ENCODE measurements at places on chromosomes 16 and 17. TPM values are rescaled to one million over a fixed set of nuclear protein-coding genes. Genes with fewer than 3 reads are reported as not detected.
A peak's percentile ranks its signal among the peaks of the same experiment; 100 is the strongest.

DNA sequence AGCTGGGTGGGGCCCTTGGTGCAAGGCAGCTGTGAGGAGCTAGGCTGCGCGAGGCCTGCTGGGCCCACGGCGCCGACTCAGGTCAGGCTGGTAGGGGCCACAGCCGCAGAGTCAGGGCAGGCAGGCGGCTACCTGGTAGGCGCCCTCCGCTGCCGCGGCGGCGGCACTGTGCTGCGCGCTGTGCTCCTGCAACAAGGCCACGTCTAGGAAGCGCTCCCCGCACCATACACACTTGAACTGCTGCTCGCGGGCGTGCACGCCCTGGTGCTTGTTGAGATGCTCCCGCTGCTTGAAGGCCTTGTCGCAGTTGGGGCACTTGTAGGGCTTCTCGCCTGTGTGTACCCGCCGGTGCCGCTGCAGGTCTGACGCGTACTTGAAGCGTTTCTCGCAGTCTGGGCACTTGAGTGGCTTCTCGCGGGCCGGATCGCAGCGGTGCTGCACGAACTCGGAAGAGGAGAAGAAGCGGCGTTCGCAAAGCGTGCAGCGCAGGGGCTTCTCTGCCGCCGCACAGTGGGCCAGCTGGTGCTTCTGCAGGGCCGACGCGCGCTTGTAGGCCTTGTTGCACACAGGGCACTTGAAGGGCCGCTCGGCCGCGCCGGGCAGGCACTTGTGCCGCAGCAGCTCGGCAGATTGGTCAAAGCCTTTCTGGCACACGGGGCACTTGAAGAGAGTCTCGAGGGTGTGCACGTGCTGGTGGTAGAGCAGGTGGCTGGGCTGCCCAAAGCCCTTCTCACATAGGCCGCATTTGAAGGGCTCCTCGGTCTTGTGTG is 3.9 kb downstream of the ZNF319 start:
- no peak overlapping the region for H3K4me3 ChIP-seq
- peaks cover 49% of the 10 kb centered on the region for H3K4me1 ChIP-seq
- DNase-seq: no peak
- H3K27me3 ChIP-seq: no peaks in the 10 kb centered on the region

DNA sequence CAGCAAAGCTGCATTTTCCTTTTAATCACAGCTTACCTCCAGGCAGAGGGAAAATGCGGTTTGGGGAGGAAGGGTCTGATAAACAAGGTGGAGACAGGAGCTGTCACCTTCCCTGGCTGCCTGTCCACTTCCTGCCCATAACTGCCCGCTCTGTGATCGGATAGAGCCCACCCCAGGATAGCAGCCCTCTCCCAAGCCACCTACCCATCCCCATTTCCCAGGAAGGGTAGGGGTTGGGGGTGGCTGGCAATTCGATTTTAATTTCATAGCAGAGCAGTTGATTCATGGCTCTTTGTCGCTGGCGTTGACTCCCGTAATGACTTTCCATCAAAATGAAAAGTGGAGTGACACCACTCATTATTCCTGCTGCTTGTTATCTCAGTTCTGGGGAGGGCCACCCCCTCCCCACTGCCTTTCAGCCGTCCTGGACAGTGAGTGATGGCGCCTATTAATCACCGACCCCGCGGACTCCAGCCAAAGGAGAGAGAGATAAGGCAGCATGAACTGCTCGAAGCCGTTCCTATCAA is 11.2 kb downstream of the CDK5RAP3 start:
- no peak for DNase-seq
- H3K27me3 ChIP-seq: no peaks in the 10 kb centered on the region
- no peak overlapping the region for H3K27ac ChIP-seq

DNA sequence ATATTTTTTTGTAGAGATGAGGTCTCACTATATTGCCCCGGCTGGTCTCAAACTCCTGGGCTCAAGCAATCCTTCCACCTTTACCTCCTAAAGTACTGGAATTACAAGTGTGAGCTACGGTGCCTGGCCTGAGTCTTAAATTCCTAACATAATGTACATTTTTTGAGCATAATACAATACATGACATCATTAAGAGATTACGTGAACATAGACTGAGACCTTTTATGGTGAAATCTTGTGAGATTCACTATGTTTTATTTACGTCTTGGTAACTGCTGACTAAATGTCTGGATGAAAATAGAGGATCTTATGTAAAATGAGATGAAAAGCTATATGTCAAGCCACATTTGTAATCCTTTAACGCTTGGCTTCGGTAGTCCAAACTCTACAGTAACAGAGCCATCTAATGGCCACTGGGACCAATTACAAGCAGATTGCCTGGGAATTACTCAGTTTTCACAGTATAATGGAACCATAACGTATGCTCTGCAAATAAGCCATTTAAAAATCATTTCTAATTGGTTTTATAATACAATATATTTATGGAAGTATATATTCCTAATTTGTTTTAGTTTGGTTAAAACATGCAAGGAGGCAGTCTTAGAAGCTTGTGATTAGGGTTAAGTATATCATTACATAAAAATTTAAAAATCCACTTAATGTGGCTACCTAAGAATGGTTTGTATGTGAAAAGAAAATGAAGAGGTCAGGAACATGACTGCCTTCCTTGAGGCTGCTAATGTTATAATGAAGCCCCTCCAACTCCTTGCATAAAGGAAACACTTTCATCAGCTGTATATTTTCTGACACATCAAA is 8.1 kb upstream of the EFCAB13 start:
- H3K27ac ChIP-seq: no peak overlapping the region
- no peaks in the 10 kb centered on the region for H3K36me3 ChIP-seq
- DNase-seq: no peak
- H3K27me3 ChIP-seq: no peaks in the 10 kb centered on the region
- H3K4me3 ChIP-seq: no peak overlapping the region
- no peaks in the 10 kb centered on the region for H3K4me1 ChIP-seq

TLCD1 gene
- 2.0 TPM for total RNA-seq

- no peak for DNase-seq
- H3K27me3 ChIP-seq: no peaks in the 10 kb centered on the region
- H3K36me3 ChIP-seq: no peaks in the 10 kb centered on the region
- no peak within 1 kb of the TSS for H3K27ac ChIP-seq
Observed at GRCh38 chr17:73644145-73645049, at the start of gene SDK2. TSS of gene SDK2 (minus strand) at chr17:73644445. CDS start at chr17:73644088, 357 bp downstream.

DNA sequence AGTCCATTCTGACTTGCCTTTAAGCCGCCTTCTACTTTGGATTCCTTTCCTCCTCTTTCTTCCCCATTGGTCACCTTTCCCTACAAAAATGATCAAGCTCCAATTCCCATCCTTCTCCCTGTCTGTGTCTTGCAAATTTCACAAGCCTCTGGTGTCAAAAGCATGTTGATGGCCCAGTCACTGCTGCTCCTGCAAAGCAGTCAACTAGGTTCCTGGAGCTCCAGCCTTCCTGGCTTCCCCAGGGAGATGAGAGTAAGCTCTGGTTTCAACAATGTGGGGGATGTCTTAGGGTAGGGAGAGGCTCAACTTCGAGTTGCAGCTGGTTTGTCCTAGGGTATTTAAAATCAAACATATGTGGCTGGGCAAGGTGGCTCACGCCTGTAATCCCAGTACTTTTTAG is 36.1 kb upstream of the HELZ start:
- no peaks in the 10 kb centered on the region for H3K4me1 ChIP-seq
- H3K27ac ChIP-seq: no peak overlapping the region
- H3K27me3 ChIP-seq: no peaks in the 10 kb centered on the region
- DNase-seq: no peak
- no peaks in the 10 kb centered on the region for H3K36me3 ChIP-seq

DNA sequence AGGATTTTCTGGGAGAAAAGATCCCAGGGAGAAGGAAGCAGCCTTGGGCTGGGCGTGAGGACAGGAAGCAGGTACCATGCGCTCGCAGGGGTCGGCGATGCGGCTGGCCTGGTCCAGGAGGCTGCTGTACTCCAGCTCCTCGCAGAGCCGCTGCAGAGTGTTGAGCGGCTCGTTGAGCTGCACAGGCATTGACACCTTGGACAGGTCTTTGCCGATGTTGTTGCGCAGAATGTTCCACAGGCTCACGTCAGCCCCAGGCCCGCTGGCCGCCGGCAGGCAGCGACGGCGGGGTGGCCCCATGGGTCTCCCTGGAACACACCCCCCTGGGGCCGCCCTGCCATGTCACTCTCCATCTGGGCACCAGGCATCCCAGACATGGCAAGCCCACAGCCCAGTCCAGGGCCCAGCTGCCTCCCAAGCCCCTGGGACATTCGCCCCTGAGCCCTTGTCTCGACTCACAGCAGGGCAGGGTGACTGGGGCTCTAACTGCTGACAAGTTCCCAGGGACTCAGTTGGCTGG is 8.0 kb downstream of the OSBPL7 start:
- H3K36me3 ChIP-seq: peaks cover 31% of the 10 kb centered on the region
- DNase-seq: no peak
- H3K4me3 ChIP-seq: no peak overlapping the region
- H3K27me3 ChIP-seq: no peaks in the 10 kb centered on the region
- peaks cover 49% of the 10 kb centered on the region for H3K4me1 ChIP-seq

- peak overlapping the region; percentile 53 for H3K27ac ChIP-seq
- no peaks in the 10 kb centered on the region for H3K36me3 ChIP-seq
- peaks cover 42% of the 10 kb centered on the region for H3K4me1 ChIP-seq
- peak; percentile 59 for DNase-seq
- peak overlapping the region; percentile 22 for H3K4me3 ChIP-seq
Observed at GRCh38 chr16:51151961-51152663, 1.0 kb upstream of the SALL1 start.

CDH1 gene
- 95.3 TPM for total RNA-seq

DNA sequence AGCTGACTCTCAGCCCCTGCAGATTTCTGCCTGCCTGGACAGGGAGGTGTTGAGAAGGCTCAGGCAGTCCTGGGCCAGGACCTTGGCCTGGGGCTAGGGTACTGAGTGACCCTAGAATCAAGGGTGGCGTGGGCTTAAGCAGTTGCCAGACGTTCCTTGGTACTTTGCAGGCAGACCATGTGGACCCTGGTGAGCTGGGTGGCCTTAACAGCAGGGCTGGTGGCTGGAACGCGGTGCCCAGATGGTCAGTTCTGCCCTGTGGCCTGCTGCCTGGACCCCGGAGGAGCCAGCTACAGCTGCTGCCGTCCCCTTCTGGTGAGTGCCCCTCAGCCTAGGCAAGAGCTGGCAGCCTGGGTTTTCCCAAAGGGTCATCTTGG is 3.9 kb downstream of the GRN start:
- no peak for DNase-seq
- H3K4me1 ChIP-seq: peaks cover 23% of the 10 kb centered on the region
- H3K27me3 ChIP-seq: no peaks in the 10 kb centered on the region

TLK2 gene
- total RNA-seq: 20.8 TPM

DNA sequence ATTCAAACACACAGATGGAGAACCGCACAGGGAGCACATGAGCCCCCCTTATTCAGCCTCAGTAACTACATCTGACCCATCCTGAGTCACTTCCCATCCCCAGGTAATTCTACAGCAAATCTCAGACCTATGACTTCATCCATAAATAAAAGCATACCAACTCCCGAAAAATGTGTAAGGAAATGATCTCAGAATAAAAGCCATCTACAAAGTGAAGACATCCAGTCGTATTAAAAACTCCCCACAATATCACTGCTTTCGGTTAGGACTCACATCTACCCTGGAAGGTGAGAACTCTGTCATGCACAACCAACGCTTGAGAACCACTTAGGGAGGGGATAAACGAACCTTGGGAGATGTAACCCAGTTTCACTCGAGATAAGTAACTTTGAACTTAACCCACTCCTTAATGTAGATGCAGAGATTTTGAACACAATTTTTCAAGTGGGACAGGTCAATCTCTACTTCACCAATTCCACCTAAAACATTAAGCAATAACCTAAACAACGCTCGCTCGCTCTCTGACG is 1.3 kb downstream of the USP36 start:
- DNase-seq: no peak
- peak overlapping the region; percentile 94 for H3K4me3 ChIP-seq
- H3K4me1 ChIP-seq: peaks cover 29% of the 10 kb centered on the region
- H3K27me3 ChIP-seq: no peaks in the 10 kb centered on the region

GRCh38 chr17:46788300-46788699 is 30.2 kb downstream of the WNT3 start:
- H3K4me1 ChIP-seq: peaks cover 6% of the 10 kb centered on the region
- DNase-seq: no peak
- H3K36me3 ChIP-seq: no peaks in the 10 kb centered on the region
- H3K27ac ChIP-seq: no peak overlapping the region

- no peaks in the 10 kb centered on the region for H3K27me3 ChIP-seq
- peaks cover 14% of the 10 kb centered on the region for H3K4me1 ChIP-seq
- no peak for DNase-seq
- H3K36me3 ChIP-seq: no peaks in the 10 kb centered on the region
- H3K4me3 ChIP-seq: no peak overlapping the region
Observed at GRCh38 chr17:63984236-63984635, 11.5 kb upstream of the SCN4A start.

GRCh38 chr17:72775237-72775636 is 317.3 kb downstream of the SLC39A11 start:
- no peaks in the 10 kb centered on the region for H3K36me3 ChIP-seq
- H3K27me3 ChIP-seq: no peaks in the 10 kb centered on the region
- no peak overlapping the region for H3K27ac ChIP-seq
- H3K4me1 ChIP-seq: no peaks in the 10 kb centered on the region
- no peak for DNase-seq

- H3K36me3 ChIP-seq: no peaks in the 10 kb centered on the region
- H3K4me1 ChIP-seq: no peaks in the 10 kb centered on the region
Observed at GRCh38 chr17:41258406-41258805, 3.2 kb downstream of the KRTAP9-9 start.

DNA sequence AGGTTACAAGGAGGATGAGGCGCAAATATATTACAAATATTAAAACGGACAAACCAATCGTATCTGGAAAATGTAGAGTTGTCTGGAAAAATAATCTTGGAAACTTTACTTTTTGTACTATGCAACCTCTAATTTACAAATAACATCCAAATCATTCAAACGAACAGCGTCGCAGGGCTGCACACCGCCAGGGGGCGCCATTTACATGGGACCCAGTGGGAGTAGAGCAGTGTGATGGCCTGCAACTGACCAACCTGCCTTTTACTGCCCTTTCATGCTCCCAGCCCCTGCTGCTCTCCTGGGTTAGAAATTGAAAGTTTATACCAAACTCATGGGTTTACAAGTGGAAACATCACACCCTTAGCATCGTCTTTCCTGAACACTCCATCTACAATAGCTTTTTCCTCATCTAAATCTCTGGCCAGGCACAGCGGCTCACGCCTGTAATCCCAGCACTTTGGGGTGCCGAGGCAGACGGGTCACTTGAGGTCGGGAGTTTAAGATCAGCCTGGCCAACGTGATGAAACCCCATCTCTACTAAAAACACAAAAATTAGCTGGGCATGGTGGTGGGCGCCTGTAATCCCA is 10.0 kb downstream of the PITPNC1 start:
- peak; percentile 50 for DNase-seq
- no peak overlapping the region for H3K4me3 ChIP-seq

MYH2 gene
- not detected for total RNA-seq

EVPL gene
- total RNA-seq: 13.0 TPM

DNA sequence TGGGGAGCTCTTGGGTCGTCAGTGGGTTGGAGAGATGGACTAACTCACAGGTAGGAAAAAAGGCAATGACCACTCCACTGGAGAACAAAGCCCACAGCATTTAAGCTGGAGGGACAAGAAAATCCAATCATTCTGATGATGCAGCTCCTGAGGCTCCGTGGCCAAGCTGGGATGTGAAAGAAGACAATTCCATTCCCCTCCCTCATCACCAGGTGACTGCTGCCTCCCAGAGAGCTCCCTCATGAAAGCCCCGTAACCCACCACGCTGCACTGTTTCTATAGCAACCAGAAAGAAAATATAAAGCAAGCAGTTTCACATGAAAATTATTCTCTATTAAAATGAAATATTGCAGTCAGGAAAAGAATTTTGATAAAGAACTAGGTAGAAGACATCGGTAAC is 15.2 kb downstream of the ANKRD11 start:
- no peak for DNase-seq
- H3K27me3 ChIP-seq: no peaks in the 10 kb centered on the region
- no peak overlapping the region for H3K27ac ChIP-seq
- H3K36me3 ChIP-seq: no peaks in the 10 kb centered on the region
- no peak overlapping the region for H3K4me3 ChIP-seq

SNAI3 gene
- not detected for total RNA-seq

Data from body of pancreas (tissue), 4 donors.